ENCODE measurements at places on chromosomes 16 and 17.
A peak's percentile ranks its signal among the peaks of the same experiment; 100 is the strongest.

- DNase-seq, result no peak
Measured at GRCh38 chr17:30210366-30210765, 25.1 kb downstream of the SLC6A4 start.

DNA sequence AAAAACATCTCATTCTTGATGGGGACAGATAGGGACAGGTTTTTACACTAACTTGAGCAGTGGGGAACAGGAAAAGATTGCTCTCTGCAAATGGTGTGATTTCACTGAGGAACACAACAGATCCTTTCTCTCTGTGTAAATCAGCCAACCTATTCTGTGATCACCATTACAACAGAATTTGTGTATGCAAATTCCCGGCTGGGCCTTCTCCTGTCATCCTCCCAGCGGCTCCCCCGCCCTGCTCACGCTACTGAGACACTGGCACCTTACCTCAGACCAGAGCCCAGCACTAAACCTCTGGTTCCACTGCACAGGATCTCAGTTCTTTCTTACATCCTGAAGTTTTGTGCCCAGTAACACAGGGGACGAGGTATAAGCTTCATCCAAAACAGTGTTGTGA, 97.0 kb upstream of the FA2H start:
- no peak for DNase-seq

DNA sequence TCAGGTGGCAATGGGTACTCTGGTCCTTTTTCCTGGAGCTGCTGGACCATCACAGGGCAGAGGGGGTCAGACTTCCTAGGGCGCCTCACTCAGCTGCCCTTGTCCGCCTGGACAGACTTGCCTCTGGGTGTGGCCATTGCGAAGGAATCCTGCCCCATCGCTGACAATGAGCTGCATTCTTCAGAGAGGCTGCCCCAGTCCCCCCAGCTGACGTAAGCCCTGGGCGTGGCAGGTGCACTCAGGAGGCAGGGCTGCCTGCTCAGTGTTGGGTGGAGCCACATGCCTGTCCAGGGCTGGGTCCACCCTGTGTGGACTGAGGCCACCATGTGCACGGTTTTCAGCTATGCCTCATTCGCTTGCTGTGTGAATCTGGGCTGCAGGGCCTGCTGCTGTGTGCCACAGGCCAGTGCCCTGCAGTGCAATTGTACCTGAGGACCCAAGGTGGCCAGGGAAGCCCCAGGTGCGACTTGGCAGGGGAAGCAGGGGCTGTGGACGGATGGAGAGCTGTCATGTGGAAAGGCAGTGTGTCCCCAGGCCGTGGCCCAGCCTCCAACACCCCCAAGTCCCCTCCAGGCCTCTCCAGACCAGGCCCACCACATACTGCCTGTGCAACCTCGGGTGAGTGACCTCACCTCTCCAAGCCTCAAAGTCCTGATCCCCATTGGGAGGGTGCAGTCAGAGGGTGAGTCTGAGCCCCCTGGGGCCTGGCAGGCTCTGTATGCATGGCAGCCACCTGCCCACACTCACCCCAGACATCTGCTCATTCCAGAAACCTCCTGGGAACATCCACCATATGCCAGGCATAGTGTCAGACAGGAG, 14.0 kb upstream of the MPRIP start:
- no peak for DNase-seq

DNA sequence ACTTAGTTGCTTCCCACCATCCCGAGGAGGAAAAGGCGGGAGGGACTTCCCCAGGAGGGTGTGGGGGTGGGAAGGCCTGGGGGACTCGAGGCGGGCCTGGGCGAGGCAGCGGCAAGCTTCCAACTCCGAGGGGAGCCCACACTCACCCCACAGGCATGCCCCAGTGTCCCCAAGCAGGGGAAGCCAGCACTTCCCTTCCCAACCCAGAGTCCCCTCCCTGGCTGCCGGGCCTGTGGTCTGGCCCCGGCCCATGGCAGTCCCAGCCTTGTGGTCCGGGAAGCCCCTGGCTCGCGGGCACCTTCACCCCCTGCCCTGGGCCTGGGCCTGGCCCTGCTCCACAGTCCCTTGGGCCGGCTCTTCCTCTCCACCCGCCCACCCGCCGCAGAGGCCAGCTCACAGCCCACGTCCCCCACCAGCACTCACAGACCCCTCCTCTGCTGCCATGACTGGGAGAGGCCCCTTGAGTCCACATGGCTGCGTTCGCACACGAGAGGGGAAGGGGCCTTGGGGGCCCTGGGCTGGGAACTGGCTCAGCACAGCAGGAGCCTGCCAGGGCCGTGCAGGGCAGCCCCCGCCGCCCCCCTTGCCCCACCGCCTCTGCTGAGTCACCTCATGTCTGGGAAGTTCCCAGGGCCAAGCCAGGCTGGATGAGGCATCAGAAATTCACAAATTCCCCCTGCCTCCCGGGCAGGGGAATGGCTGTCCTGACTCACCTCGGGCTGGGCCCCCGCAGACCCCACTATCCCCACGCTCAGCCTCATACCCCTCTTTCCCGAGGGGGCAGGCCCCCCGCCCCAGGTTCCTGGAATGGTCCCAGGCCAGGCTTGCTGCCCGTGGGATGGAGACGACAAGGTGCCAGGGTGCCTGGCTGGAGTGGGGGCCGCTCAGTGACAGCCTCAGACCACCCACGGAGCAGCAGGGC, 27.8 kb downstream of the BAHCC1 start:
- no peak for DNase-seq

DNA sequence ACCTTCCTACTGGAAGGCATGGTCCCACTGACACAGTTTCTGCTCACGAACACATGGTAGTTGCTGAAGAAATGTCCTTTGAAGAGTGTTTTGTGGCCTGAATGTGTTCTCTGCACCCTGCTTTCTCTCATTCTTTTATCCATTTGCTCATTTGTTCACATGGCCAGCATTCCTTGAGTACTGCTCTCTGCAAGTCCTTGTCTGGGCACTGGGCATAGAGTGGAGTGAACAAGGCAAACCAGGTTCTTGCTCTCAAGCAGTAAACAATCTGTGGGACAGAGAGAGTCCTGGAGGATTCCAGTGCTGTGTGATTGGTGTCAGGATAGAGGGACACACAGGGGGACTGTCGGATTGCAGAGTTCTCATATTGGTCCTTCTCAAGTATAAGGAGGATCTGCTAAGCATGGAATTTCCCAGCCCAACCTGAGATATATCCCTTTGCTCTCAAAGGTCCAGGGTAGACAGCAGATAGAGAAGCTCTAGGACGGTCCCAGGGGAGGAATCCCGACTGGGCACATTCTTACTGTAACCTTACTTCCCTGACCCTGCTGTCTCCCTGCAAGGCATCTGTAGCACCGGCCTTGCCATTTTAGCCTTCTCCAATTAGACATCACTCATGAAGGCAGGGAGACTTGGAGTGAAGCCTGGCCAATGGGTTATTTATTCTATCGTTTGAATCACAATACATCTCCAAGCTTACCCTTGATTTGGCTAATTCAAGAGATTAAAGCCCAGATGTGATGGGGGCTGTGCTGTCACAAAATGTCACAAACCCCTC, 32.3 kb downstream of the ARL4D start:
- no peak for DNase-seq

DNA sequence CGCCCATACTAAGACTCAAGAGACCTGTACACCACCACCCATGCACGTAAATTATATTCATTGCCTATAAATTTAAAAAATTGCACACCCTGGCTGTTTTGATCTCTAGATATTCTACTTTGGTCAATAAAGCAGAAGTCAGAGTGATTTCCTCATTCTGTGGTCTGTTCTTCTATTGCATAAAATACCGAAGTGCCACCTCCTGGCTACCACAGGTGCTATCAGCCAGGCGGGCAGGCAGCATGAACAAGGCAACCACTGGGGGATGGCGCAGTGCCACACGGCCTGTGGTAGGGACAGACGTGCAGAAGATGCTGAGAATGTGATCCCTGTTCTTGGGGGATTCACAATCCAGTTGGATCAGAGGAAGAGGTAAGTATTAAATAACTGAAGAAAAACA, 122.3 kb downstream of the CDK5R1 start:
- DNase-seq, result peak; percentile 33

DNA sequence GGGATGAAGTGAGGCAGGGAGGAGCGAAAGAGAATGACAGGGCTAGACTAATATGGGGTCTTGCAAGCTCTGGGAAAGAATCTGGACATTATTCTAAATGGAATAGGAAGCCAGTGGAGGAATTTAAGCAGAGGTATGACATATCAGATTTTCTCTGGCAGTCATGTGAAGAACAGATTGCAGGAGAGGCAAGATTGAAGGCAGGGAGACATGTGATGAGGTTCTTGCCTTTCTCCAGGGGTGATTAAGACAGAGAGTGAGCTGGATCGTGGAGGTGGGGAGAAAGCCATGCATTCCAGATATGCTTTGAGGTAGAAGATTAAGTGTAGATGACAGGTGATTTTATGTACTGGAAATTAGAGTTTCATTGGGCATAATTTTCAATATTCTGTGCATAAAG, 4.3 kb upstream of the THAP11 start:
- no peak for DNase-seq

DNA sequence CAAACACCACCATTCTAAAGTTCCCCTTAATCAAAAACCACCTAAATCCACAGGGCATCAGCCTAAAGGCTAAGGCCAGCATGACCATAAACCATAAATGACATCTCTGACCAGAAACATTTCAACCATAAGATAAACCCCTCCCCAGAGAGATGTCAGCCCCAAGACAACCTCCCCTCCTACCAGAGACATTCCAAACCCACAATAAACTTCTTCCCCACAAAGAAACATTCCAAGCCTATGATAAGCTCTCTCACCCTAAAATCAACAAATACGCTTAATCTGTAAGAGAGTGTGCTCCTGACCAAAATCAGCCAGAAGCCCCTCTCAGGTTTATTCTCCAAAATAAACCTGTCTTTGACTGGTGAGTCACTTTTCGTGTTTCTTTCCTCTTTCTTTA, 54.8 kb downstream of the SLFN5 start:
- DNase-seq, result no peak

GRCh38 chr17:75102385-75102821, 7.4 kb upstream of the ARMC7 start:
- no peak for DNase-seq

DNA sequence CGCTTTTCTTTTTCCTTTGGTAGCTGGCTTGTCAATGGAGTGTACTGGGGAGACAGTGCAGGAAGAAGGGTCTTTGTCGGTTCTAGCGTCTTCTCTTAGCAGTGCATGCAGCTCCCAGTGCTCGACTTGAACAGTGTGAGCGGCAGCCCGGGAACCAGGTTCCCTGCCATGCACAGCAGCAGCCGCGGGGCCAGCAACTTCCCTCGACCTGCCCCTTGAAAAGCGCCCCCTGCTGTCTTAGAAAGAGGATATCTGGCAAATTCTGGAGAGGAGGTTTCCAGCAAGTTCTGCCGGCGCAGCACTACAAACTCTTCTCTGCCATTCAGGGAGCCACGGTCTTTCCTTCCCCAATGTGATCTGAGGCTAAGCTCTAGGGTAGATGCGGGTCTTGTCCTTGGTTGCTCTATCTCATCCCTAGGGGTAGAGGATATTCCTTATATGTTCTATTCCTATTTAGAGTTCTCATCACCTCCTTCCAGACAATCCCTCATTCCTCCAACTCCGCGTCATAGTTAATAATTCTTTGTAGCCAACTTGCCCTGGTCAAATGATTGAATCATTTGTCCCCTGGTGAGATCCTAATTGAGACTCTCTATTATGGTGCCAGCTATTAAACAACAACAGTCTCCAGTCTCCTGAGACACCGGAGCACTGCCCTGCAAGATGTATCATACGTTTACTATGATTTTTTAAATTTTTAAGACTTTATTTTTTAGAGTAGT, 451.3 kb downstream of the PMP22 start:
- DNase-seq, result no peak

DNA sequence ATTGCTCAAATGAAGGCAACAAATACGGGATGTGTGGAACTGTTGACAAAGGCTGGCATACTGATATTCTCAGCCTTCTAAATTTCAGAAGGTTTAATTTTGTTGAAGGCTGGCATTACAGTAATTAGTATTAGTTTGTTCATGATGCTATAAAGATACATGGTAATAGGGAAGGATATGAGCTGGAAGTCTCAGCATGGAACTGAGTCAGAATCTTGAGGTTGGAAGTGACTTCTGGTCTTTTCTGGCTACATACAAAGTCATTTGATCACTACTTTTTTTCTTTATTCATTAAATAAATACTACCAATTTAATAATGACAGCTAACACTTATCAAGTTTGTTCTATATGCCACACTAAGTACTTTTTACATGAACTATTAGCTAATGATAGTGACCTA, 22.6 kb downstream of the RABEP1 start:
- no peak for DNase-seq

- DNase-seq, result no peak
Measured at GRCh38 chr16:26442321-26442720, 624.4 kb upstream of the C16orf82 start.

DNA sequence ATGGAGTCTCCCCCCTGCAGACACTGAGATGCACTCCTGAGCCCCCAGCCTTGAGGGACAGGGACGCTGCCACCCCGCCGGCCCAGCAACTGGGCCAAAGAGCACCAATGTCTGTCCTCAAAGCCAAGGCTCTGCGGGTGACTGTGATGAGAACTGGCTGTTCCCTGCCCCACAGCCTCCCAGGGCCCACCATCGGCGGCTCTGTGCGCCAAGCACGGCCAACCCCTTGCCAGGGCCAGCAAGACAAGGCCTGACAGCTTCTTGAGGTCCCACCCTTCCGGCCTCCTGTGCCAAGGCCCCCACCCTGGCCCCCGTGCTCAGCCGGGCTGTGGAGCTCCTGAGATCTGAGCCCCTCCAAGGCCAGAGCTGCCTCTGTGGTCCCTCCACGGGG, 34.2 kb upstream of the PABPN1L start:
- DNase-seq, result no peak

DNA sequence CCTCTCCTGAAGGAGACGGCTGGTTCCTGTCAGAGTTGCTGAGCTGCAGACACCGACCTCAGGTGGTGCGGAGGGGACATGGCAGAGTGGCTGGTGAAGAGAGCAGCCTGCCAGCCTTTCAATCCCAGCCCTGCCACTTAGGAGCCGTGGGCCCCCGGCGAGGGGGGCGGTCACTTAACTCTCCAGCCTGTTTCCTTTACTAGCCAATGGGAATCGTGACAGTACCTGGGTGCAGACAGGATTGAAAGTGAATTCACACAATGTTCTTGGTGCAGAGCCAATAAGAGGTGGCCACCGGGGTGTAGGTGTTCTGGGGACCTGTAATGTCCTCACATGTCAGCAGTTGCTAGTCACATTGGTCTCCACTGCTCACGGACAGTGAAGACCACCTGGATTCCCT, 13.5 kb downstream of the ACE start:
- DNase-seq, result no peak

- DNase-seq, result no peak
Measured at GRCh38 chr16:53357208-53357586, 77.1 kb upstream of the RBL2 start.

DNA sequence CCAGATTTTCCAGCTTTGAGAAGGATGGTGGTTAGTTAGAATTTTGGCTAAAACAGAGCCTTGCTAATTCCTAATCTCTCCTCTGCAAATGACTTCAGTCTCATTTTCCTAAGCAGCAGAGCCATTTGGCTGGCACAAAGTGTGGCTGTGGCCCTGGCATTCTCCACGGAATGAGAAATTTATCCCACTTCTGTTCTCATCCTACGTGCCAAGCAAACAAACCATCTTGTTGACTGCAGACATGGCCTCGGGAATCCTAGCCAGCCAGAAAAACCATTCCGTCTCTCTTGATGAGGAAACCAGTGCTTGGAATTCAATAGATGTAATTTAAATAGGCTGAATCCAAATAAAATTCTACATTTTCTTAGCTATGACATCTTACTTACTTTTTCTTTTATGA, 34.1 kb upstream of the ELAC2 start:
- no peak for DNase-seq

Data from activated T-helper 1 cell treated with anti-CD3 and anti-CD28 coated beads, Interleukin-2, amount 50 U/mL, for 16 hours (primary cell).